ENCODE measurements at places on chromosomes 6 and 20.

GRCh38 chr20:6355754-6356451 is 233.1 kb upstream of the FERMT1 start:
- no peak for DNase-seq

DNA sequence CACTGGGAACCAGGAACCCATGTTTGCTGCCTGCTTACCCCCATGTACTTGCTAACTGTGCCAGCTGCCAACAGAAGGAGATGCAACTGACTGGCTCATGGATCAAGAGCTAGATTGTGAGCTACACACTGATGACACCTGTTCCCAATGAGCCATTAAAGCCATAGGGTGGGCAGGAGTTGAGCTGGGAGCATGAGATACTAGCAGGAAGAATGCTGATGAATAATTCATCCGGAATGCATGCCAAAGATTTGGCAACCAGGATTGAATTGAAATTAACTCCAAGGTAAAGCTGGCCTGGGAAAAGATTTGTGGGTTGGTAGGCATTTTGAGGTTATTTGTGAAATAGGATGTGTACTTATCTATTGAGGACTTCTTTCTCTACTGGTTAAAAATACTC is 631.1 kb downstream of the KIF16B start:
- DNase-seq = no peak

GRCh38 chr6:110048221-110048875 is 70.2 kb downstream of the GPR6 start:
- no peak for DNase-seq

- no peak for DNase-seq
These were observed 165.6 kb downstream of the TRIM27 start for GRCh38 chr6:28758046-28758817.

- DNase-seq = no peak
These were observed 335.1 kb downstream of the BTBD3 start for GRCh38 chr20:12252793-12253192.

DNA sequence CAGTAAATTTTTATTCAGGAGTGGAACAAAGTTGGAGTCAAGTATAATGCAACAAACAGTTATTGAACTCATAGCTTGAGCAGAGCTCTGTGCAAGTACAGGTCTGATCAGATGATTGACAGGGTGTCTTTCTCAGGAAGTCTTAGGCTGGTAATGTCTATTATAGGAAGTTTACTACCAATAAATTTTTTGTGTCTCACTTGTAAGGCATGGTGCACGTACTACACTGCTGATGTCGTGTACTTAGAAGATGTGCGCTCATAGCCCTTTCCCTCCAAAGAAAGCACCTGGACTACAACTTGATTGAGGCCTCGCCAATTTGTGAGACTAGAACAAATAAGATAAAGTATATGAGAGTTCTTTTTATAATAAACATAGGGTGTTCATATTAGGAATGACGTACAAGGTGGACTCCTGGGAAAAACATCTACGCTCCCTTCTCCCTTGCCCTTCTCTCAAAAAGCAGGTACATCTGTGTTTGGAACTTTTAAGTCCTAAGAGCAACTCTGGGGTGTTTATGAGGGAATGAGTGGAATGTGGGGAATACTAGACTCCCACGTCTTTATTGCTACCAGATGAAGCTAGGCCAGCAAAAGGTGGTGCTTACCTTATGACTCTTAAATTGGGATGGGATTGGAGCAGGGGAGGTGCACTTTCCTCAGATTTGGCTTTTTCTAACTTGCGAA is 1.5 kb downstream of the NDUFAF5 start:
- no peak for DNase-seq
